ENCODE measurements at places on chromosomes 2 and 18.

- DNase-seq, result no peak
Observed at GRCh38 chr2:151336863-151337371, 20.5 kb upstream of the TNFAIP6 start.

- no peak for DNase-seq
Observed at GRCh38 chr2:2744107-2744506, 413.0 kb upstream of the MYT1L start.

- no peak for DNase-seq
Observed at GRCh38 chr18:66046032-66046602, 295.3 kb downstream of the CDH7 start.

DNA sequence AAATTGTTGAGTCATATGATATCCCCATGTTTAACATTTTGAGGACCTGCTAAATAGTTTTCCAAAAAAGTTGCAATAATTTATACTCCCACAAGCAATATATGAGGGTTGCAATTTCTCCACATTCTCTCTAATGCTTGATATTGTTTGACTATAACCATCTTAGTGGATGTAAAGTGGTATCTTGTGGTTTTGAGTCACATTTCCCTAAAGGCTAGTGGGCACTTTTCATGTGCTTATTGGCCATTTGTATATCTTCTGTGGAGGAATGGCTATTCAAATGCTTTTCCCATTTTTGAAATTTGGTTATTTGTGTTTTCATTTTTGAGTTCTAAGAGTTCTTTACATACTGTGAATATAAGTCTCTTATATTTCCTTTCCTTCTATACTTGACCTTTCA lies 82.7 kb downstream of the SCG2 start:
- no peak for DNase-seq

- DNase-seq, result no peak
Observed at GRCh38 chr2:193776988-193777387, 1582.3 kb upstream of the TMEFF2 start.

Measured in NCI-H1417 treated with DMSO at 0.1 percent for 48 hours (cell line).